ENCODE measurements at places on chromosomes 16 and 17.

- no peak for DNase-seq
Observed at GRCh38 chr17:79054200-79054960, 20.2 kb upstream of the ENGASE start.

DNA sequence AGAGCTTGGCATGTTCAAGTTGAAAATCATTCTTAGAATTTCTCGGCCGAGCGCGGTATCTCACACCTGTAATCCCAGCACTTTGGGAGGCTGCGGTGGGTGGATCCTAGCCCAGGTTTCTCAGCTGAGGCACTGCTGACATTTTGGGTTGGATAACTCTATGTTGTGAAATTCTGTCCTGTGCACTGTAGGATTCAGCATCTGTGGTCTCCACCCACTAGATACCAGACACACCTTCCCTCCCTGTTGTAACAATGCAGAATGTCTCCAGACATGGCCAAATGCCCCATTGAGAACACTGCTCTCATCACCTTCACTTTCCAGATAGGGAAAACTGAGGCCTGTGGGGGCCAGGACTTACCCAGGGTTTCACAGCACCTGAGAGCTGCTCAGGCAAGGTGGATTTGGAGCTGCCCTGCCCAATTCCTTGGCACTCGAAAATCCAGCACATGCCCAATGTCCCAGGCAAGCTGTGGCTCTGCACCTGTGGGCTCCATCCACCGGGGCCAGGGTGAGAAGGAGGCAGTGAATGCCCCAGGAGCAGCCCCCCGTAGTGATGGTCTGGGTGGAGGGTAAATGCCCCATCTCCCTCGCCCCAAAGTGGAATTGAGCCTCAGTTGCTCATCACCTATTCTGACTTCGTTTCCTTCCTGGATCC, 20.2 kb upstream of the TVP23A start:
- no peak for DNase-seq

DNA sequence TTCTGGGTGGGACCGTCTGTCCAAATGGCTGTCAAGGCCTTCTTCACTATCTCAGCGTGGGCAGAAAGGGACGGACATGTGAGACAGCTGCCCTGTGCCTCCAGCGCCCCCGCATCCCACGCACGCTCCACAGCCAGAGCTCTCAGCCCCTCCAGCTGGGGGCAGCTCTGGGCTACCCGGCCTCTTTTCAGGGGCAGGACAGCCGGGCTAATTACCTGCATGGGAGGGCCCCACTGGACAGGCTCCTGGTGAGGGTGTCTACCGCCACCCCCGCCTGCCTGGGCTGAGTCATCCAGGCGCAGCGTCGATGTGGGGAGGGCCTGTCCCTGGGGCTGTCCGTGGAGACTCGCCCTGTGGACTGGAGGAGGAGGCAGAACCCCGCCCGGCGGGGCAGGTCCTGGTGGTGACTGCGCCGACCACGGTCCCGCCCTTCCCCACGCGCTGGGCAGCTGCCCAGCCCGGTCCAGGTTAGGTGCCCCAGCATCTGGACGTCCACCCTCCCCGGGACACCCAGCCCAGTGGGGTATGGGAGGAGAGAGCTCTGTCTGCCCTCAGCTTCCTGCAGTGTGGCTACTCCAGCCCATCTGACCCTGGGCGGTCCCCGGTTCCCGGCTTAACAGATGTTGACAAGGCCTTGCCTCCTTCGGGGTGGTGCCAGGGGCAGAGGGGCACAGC, 5.9 kb upstream of the METRNL start:
- no peak for DNase-seq

DNA sequence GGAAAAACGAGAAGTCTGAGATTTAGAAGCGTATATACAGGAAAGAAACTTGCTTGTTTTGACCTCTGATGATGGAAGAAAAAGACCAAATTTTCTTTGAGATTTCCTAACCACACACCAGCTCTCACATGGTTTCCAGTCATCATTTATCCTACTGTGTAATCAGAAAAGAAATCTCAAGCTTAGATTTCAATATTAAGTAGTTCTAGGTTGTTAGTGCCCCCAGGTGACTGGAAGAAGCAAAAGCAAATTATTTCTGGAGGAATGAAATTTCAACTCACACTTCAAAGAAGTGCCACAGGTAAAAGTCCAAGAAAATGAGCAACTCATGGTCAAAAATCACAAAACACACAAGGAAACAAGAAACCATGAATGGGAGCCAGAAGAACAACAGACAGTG, 51.8 kb upstream of the KDM6B start:
- no peak for DNase-seq

DNA sequence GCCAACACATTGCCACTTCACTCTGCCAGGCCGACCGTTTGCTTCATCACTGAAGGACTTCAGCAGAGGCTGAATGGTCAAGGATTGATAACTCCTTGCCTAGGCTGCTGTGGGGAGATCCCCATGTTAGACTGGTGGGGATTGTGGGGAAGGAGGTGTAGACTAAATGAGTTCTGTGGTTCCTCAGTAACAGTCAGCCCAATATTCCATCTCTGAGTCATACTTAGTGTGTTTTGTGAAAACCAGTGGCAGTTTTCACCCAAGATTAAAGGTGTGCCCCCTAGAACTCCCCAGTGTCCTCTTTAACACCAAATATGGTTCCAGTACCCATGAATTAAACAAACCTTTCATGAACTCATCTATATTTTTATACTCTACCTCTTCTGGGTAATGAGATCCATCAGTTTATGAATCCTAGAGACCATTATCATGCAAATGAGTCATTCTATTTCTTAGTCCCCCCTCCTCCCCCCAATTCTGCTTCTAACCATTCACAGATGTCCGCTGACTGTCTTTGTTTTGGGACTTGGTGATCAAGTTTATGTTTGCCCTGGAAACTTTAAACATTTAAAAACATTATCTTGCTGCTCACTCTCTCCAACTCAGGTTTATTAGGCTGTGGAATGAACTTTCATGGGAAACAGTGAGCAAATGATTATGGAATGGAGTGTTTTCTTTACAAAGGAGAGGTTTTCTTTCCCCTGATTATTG, 66.8 kb upstream of the GAS7 start:
- no peak for DNase-seq
